NCI-H774 (cell line): ENCODE measurements at places on chromosomes 11 and 22.

DNA sequence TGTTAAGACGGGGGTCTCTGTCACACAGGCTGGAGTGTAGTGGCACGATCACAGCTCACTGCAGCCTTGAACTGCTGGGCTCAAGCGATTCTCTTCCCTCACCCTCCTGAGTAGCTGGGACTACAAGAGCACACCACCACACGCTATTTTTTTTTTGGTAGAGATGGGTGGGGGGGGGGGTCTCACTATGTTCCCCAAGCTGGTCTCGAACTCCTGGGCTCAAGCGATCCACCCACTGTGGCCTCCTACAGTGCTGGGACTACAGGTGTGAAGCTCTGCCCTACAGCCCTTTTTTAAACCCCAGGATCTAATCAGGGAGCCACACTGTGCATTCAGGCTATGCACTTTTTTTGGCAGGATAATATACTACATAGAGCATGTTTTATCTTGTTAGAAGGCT, 1.4 kb upstream of the DHCR7 start:
- no peak for DNase-seq

DNA sequence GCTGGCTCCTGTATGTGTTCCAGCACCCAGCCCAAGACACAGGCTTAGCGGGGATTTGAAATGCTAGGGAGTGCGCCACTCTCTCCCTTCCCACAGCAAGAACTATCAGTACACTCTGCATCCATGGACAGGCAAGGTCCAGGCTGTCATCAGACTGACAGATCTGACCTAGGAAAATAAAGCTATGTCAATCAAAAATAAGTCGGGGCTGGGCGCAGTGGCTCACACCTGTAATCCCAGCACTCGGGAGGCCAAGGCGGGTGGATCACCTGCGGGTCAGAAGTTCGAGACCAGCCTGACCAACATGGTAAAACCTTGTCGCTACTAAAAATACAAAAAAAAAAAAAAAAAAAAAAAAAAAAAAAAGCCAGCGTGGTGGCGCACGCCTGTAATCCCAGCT, 1.7 kb upstream of the MOV10L1 start:
- DNase-seq: no peak

DNA sequence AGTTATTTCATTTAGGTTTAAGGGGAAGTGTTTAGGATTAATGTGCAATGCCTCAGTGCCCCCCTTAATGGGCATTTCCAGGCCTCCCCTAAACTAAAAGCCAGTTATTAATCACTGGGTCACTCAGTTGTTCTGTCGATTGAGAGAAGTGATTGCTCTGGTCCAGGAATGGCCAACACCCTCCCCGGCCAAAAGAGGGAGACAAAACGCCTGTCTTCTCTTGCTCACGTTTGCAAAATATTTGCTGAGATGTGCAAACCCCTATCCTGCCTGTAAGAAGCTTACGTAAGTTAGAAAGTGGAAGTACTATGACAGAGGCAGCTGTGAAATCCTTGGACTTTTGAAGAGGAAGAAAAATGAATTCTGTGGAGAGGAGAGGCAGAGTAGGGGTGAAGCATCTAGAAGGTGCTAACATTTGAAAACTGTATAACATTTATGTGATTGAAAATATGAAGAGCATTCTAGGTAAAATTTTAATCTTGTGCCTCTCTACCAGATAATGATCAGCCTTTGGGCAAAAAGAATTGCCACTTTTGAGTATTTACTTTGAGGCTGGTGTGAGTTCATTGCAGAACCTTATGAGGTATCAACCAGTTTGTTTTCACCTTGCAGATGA, 37.7 kb downstream of the NTM start:
- no peak for DNase-seq

DNA sequence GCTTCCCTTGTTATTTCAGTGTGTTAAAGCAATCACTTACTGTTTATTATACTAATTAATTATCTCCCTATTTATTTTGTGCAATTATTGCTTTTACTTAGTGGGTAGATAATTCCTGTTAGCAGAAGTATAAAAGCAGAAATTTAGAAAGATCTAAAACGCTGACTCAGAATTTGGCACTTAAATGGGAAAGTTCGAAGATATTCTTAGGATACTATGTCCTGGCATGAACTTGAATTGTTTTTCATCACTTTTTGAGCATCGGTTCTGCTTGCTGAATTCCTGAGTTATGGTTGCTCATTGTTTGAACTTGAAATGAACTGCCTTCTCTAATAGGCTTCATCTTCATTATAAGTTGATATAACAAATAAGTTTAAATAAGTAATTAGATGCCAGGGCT, 325.4 kb downstream of the JRKL start:
- no peak for DNase-seq

DNA sequence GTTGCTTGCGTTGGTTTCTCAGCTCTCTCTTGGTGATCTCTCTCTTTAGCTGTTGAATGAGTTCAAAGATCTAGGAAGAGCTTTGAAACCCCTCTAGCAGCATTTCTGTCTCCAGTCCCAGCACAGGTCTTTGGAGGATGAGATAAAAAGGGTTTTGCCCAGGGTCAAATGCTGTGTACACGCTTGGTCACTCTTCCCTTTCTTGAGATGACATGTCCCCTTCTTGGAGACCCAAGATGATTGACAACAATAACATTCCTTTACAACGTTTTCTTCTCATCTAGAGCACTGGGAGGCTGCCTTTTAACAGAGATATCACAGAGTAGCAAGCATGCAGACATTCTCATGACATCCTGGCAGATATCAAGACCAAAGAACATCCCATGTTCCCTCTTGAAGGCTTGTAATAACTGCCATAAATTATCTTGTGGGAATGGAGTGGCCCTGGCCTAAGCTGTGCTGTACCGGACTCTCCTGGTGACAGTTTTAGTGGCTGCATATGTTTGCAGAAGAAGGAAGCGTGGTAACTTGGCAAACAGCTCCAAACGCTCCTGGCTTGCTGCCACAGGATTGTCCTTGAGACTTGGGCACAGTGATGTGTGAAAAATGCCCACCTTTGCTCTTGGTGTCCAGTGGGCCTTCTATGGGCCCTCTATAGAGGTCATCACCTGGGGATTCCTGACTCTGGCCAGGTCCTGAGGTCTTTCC, 107.8 kb downstream of the PTPRJ start:
- no peak for DNase-seq

DNA sequence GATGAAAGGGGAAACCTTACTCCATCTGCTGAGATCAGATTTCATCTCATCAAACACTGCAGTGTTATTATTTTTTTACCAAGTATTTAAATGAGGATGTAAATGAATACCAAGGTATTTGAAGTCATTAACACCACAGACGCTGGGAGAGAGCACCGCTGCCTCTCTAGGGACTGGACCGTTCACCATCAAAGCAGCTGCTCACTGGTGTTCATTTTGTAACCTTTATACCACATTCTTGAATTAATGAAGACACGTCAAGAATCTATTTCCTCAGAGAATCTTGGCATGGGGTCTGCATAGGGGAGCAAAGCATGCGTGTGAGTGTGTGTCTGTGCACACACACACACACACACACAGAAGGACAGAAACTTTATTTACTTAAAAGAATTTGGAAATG, 15.6 kb downstream of the SIAE start:
- DNase-seq: no peak

- no peak for DNase-seq
Measured at GRCh38 chr11:3674189-3674588, 3.0 kb upstream of the CHRNA10 start.

GRCh38 chr11:116276051-116277044, 496.4 kb downstream of the BUD13 start:
- DNase-seq: peak; percentile 70
